ENCODE measurements at places on chromosomes 7 and 10. TPM values are rescaled to one million over a fixed set of nuclear protein-coding genes. Genes with fewer than 3 reads are reported as not detected.

- DNase-seq, result no peak
These were observed 6.9 kb downstream of the PPP2R2D start for GRCh38 chr10:131907679-131908078.

Gene ZNF107
- total RNA-seq, result 3.4 TPM

DNA sequence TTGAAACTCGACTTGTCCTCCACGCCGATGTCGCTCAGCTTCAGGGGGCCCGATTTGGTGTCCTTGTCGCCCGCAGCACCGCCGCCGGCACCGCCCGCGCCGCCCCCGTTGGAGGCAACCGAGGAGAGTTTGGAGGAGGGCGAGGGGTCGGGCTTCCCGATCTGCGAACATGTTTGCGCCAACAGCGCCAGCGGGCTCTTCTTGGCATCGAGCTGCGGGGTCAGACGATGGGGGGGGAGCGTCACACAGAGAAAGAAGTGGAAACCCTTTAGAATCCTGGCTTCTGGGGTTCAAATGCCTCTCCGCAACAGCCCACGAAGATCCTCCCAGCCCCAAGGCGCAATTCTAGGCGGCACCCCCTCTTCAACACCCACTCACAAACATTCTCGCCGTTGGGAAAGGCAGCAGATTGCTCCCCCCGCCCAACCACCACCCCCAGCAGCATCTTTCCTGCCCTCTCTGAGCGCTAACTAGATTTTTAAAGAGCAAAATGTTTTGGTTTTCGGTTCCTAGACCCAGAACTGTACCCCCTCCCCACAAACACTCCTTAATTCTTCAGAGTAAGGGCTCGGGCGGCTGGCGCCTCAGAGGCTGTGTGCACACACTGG, 1.3 kb downstream of the ZNF503 start:
- DNase-seq, result no peak

Gene VPS37D
- 1.4 TPM for total RNA-seq

- DNase-seq, result peak; percentile 93
These were observed at the start of gene ENO4 for GRCh38 chr10:116849248-116850057. Gene ENO4 (plus strand): TSS chr10:116849499. CDS start chr10:116849567, 68 bp downstream.

DNA sequence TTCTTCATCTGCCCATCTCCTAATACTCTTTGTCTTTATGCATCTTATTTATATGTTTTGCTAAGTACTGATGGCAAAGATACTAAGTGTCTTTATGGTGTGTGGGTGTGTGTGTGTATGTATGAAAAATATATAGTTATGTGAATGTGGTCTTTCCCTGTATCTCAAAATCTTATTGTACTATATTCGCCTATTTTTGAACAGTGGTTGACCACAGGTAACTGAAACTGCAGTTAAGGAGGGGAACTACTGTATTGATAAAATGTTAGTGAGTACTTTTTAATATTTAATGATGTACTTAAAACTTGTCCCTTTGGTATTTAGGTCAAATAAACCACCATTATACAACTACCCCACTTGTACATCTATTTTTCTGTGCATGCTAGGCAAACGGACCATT, 85.9 kb downstream of the ADD3 start:
- DNase-seq, result no peak

DNA sequence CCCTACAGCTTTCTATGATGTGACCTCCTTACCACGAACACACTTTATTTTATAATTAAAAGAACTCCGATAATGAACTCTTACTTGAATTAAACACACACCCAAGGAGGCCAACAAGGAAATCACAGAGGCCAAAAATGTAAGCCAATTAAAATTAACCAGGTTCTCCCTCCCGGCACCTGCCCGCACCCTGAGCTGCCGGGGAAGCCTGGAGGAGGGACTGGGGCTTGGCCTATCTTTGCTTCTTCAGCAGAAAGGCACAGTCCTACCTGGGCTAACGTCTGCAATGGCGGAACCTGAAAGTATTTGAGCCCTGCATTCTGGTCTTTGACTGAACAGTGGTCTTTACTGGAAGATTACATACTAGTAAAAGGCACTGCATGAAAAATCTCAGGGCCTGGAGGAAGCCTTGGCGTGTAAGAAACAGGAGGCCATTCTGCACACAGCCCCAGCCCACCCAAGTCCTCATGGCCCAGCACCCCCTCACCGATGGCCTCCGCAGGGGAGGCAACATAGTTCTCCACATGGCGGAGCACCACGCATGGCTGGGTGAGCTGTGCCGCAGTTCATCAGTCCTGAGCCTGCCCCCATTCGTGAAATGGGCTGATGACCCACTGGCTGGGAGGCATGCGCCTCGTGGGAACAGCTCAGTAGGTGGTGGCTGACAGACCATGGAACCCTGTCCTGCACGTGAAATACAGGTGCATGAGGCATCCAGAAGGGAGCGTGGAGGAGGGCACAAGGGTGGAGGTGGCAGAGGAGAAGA, 173.8 kb downstream of the PARD3 start:
- no peak for DNase-seq

Gene IDI2
- not detected for total RNA-seq

- DNase-seq, result no peak
These were observed 5.3 kb upstream of the COMMD3 start for GRCh38 chr10:22310928-22311327.

- DNase-seq, result no peak
These were observed 819 bp downstream of the TMED4 start for GRCh38 chr7:44580945-44581878.

DNA sequence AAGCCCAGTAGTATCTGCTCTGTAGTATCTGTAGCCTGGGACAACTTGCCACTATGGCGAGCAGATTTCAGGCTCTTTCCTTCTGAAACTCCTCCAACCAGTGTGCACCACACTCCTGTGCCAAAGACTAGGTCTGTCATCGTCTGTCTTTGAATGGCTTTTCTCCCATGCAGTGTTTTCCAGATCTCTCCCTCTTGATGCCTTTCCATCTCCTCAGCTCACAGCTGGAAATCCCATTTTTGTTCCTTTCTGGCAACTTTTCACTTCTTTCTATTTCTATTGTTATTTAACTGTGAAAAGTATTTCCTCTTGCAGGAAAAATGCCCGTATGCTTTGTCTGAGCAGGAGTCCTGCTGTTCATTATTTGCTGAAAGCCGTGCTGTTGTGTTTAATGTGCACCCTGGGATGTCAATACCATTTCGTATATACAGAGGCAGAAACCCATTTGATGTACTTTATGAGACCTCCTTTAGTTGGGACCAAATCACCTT, 373.7 kb downstream of the PHTF2 start:
- DNase-seq, result no peak

Gene TCAF2
- 4.4 TPM for total RNA-seq

Gene PNLIPRP1
- total RNA-seq, result not detected

DNA sequence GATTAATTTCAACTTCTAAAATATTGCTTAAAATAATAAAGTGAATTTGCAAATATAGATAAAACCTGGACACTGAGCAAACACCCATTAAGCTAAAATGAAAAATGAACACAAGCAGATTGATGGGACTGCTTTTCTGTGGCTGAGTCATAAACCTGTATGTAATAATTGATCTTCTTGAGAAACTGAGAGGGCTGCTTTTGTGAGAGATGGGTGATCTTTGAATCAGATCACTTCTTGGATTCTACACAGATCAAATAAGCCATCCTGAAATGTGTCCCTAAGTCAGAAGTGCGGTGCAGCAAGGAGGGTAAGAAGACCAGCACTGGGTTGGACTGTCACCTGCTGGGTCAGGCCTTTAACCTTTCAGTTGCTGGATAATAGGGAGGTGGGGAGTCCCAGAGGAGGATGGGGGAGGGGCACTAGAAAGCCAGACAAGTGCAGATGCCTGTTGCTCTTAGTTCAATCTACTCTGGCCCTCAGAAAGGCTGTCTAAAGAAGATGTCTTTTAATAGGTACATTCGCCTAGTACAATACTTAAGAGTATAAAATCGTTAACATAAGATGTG, 178.2 kb upstream of the NAMPT start:
- DNase-seq, result no peak

GRCh38 chr7:27179503-27180430, 5.3 kb downstream of the HOXA11 start:
- DNase-seq, result peak; percentile 81

DNA sequence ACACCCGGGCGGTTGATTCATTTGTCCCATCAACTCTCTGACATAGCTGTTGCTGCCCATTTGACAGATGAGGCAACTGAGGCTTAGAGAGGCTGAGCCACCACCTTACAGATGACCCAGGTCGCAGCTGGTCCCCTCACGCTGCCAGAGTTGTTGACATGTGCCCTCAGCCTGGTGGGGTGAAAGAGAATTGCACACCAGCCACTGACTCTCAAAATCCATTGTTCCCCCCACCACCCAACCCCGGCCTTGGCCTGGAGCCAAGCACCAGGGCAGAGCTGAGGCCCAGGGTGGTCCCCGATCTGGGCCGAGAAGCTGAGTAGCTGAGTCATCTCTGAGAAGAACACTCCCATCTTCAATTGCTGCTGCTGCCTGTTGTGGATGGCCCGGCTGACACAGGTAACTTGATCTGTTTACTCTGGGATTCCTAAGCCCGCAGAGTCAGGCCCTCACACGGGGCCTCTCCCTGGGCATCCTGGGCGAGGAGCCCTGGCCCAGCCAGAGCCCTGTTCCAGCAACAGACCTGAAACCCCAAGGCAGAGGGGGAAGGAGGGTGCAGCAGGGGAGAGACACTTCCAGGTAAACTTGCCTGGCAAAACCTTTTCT, 27.5 kb downstream of the PVRIG start:
- DNase-seq, result no peak

Data from upper lobe of right lung (tissue), 1 donor.